Mammary epithelial cell (primary cell): ENCODE measurements at places on chromosomes 1 and 21.

GRCh38 chr1:16051039-16051438 lies 7.5 kb downstream of the CLCNKB start:
- DNase-seq, result no peak

DNA sequence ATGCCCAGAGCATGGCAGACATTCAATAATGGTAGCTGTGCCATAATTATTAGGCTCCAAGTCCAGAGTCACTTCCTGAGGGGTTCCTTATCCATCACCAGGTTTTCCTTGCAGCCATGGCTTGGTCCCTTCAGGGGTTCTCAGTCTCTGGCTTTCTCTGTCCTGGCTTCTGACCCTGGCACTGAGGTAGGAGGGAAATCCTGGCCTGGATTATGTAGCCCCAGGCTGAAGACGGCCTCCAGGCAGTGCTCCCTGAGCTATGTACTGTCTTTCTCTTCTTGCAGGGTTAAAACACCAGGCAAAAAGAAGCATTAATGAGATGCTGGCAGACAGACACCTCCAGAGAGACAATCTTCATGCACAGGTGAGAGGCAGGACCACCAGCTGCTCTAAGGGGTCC lies 9.5 kb upstream of the PADI3 start:
- DNase-seq, result peak; percentile 91

GRCh38 chr1:164718821-164719220 lies 159.8 kb downstream of the PBX1 start:
- DNase-seq, result no peak

- no peak for DNase-seq
These were observed 47.9 kb downstream of the CDC7 start for GRCh38 chr1:91548376-91549040.

DNA sequence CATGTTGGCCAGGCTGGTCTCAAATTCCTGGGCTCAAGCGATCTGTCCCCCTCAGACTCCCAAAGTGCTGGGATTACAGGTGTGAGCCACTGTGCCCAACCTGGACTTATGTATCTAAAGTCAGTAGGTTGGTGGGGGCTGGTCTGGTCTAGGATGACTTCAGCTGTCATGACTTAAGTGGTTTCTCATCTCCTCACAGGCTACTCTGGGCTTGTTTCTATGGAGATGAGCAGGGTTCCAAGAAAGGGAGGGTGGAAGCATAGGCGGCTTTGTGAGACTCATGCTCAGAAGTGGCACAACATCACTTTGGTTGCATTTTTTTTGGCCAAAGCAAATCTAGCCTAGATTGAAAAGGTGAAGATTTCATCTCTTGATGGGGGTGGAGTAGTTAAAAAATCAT lies 115.9 kb upstream of the IVNS1ABP start:
- DNase-seq, result no peak

DNA sequence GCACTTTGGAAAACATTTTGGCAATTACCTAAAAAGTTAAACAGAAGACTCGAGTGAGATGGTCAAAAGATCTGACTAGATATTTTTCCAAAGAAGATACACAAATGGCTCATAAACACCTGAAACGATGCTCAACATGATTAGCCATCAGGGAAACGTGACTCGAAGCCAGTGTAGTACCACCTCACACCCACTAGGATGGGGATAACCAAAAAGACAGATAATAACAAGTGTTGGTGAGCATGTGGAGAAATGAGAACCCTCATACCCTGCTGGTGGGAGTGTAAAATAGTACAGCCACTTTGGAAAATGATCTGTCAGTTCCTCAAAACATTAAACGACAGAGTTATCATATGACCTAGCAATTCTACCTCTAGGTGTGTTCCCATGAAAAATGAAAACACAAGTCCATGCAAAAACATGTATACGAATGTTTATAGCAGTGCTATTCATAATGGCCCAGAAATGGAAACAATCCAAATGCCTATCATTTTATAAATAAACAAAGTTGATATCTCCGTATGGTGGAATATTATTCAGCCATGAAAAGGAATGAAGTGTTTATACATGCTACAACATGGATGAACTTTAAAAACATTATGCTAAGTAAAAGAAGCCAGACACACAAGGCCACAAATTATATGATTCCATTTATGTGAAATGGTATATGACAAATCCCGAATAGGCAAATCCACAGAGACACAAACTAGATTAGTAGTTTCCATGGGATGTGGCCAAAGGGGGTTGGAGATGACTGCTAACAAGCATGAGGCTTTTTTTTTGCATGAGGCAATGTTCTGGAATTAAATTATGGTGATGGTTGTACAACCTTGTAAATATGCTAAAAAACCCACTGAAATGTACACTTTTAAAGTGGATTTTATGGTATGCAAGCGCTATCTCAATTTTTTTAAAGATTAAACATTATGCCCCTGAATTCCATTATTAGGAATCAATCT lies 625.3 kb downstream of the KIF26B start:
- no peak for DNase-seq

DNA sequence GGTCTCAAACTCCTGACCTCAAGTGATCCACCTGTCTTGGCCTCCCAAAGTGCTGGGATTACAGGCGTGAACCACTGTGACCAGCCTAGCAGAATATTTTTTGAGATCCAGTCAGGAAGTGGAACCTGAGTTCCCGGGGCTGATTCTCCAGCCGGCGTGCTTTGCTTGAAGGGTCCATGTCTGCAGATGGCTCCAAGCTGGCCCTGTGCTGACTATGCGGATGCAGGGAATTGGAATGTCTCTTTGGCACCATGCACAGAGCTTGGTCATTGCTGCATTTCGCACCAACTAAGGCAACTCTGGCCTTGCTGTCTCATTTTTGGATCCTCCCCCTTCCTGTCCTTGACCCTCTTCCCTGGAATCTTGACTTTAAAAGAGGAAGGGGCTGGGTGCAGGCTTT lies 28.1 kb downstream of the ARHGEF10L start:
- no peak for DNase-seq

- no peak for DNase-seq
These were observed 492.2 kb upstream of the PKN2 start for GRCh38 chr1:88191917-88192316.

- no peak for DNase-seq
These were observed 179.1 kb downstream of the SLC44A5 start for GRCh38 chr1:75431843-75432242.

GRCh38 chr1:39917825-39918224 lies 16.1 kb upstream of the MYCL start:
- no peak for DNase-seq

DNA sequence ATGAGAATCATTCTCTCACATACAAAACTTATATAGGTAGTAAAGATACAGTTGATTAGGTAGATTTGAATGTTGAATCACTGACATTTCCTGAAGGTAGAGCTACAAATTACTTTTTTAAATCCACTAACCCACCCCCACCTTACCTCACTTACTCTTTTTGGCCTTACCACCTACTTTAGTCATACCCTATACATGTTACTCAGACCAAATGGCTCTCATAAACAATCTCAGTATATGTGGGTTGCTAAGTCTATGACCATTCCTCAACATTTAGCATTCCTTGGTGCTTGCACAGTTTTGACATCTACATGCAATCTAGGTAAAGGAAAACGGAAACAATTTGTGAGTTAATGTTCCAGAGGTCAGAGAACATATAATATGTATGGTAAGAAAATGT lies 26.3 kb downstream of the SYDE2 start:
- DNase-seq, result no peak

DNA sequence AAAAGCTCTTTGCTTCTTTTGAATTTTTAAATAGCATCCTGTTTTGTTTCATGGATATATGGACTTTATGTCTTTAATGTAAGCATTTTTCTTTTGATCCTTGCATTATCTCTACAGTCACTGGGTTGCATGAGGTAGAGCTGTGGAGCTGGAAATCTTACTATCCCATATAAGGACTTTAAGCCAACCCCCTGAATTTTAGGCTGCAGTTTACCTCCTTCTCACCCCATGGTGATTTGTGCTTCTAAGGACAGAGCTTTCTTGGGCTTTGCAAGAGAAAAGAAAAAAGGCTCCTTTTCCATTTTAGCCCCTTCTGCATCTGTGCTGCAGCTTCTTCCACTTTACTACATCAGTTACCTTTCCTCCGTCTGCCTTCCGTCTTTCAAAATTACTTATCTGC lies 373.8 kb downstream of the HHAT start:
- no peak for DNase-seq

DNA sequence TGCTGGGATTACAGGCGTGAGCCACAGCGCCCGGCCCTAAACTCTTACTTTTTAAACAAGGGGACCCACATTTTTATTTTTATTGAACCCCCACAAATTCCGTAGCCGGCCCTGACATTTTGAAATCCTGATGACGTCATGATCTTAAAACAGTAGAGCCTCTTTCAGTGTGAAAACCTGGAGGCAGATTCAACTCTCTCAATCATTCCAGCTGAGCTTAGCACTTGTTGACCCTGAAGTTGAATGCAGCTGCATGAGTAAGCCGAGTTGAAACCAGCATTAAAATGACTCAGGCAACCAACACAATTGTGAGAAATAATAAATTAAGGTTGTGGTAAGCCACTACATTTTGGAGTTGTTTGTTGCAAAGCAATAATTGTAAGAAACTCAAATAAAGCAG lies 93.9 kb upstream of the ADGRL4 start:
- peak; percentile 95 for DNase-seq

GRCh38 chr1:240027059-240027462 lies 64.6 kb upstream of the FMN2 start:
- DNase-seq, result peak; percentile 14

DNA sequence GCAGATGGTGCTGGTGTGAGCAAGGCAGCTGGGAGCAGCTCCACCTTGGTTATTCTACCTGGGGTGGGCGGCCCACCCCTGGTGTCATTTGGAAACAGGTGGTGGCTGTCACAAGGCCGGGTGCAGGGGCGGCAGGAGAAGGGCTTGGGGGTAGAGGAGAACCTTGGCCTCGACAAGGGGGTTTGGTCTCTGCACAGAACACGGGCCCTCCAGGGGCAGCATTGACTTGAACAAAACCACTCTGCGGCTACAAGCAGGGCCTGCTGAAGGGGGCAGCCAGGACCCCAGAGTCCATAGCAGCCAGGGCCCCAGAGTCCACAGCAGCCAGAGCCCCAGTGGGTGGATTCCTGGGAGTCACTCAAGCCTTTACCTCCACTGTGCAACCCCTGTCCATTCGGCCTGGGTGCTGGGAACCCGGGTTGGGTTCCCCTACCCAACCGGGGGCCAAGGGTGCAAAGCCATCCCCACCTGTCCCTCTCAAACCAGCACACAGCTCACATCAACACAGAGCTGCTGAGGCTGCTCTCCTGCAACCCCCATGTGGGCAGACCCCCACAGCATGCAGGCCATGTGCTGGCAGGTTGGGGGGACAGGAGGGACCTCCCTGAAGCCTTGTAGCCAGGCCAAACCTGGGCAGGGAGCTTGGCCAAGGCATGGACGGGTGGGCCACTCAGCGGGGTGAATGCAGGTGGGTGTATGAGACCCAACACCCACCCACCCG lies 7.7 kb downstream of the TRIM11 start:
- DNase-seq, result no peak

DNA sequence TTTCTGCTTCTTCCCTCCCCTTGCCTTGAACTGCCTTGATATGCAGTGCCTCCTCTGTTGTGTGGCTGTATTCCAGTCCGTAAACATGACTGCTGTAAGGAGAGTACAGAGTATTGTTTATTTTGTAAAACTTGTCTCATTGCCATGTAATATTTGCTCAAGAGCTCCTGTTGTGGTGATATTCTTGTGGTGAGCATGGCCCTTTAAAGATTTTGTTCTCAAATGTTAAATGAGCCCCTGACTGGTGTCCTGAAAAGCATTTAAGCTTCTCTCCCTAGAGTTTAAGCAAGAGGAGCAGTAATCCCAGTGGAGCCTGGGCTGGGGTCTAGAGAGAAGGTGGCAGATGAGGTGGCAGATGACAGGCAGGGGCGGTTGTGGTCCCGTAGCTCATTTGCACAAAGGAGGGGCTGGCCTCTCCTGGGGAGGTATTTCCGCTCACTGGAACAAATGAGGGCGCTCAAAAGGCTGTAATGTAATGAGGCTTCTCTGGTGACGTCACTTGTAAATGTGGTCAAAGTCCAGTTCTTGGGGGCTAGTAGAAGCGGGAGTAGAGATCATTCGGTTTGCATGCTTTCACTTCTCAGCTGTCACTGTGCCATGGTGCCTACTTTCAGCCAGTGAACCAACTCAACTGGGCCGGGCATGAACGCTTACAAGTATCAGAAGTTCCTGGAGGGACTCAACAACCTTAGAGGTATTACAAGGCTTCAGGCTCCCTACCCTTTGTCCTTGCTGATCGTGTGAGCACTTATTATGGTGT lies 46.0 kb upstream of the MACF1 start:
- peak; percentile 82 for DNase-seq

- no peak for DNase-seq
These were observed 83.6 kb downstream of the CLIC4 start for GRCh38 chr1:24828887-24829192.

DNA sequence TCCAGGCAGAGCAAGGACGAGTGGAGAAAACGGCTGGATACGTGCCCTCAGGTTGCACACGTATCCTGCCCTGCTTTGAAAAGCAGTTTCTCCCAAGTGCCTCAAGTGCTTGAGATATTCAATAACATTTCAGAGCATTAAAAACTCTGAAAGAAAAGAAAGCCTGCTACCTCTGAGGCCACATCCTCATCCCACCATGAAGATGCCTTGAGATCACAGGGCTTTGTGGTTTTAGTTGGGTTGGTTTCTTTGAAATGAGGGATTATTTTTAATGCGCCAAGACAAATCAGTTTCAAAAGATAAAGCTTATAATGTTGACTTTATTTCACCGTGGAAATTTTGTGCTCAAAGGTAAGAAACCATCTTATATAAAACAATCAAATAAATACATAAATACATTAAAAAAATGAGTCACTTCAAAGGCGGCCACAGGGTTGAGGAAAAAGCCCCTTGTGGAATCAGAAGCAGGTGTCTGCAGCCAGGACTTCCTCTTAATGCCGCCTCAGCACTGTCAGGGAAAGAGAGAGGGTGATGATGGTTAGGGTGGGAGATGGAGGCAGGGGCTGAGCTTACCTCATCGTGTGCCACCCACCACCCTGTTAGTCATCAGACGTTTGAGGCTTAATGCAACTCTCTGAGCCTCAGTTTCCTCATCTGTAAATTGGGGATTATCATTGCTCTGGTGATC lies 1.4 kb downstream of the NPPB start:
- DNase-seq, result no peak

GRCh38 chr1:190116921-190117320 lies 360.7 kb downstream of the BRINP3 start:
- DNase-seq, result no peak

- no peak for DNase-seq
These were observed 2.8 kb downstream of the TNFRSF8 start for GRCh38 chr1:12065872-12066271.

- no peak for DNase-seq
These were observed 46.5 kb upstream of the KIF26B start for GRCh38 chr1:245108246-245108645.

DNA sequence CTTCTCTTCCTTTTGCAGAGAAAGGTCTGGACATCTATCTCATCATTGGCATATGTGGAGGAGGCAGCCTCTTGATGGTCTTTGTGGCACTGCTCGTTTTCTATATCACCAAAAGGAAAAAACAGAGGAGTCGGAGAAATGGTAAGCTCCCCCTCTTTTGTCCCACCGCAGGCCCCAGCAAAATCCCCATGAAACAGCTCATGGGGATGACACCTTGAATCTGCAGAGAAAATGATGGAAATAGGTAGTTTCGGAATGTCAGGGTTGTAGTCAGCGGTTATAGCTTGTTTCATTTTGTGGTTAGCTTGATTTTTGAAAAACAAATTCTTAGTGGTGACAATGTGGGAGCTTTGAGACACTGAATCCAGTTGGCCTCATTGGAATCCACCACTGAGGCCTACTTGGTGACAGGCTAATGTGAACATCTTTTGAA lies 10.3 kb downstream of the CD2 start:
- no peak for DNase-seq
